Stimulated activated CD4-positive, alpha-beta T cell treated with anti-CD3 and anti-CD28 coated beads, Interleukin-1b, Interleukin-23, amount 100 ng/mL, for 24 hours (primary cell): ENCODE measurements at places on chromosomes 13 and 19.
A peak's percentile ranks its signal among the peaks of the same experiment; 100 is the strongest.

DNA sequence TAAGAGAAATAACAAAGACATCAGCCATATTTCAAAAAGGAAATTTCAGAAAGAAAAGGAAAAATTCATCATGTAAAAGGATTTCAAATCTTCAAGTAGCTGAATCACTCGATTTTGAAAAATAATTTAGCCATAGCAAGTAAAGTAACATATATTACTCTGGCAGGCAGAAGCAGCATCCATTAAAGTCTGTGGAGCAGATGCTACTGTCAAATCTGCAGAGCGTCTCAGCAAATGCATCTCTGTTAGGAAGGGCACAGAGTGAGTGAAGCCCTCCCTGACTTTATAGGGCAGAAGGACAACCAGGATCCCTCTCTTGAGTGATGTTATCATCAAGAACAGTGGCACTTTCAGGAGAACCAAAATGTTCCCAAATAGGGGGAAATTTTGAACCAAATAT, 445.5 kb downstream of the EFNB2 start:
- DNase-seq, result no peak

DNA sequence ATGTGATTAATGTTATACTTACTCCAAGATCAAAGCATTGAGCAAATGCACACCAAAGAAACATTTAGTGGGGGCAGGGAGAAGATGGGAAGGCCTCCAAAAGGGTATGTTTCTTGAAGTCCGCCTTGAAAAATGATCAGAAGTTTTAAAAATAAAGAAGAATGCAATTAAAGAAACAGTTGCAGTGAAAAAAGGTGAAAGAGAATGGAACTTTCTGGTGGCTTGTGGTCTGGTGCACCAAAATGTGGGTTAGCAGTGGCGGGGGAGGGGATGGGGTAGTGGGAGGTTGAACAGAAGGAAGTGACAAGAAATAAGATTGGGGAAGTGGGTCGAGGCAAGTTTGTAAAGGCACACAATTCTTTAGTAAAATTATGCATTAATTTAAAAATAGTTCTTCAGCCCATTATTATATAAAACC, 2.5 kb downstream of the LCP1 start:
- peak; percentile 54 for DNase-seq

GRCh38 chr13:60765700-60766411, 368.8 kb downstream of the TDRD3 start:
- DNase-seq, result no peak

DNA sequence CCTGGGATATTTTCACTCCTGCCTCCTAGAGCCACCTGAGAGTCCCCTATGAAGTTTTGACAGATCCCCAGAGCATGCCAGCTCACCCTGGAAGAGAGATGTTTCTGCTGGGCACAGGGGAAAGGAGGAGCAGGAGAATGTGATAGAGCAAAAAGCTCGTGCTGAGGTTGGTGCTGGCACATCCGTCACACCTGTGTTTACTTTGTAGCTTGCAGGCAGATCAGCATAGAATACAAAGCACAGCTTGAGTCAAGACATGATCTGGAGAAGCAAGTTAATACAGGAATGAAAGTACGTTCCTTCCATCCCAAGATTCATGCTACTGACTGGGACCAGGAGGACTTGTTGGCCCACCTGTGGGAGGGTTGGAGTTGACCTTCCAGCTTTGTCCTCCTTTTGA, 46.1 kb downstream of the HSPH1 start:
- no peak for DNase-seq
